ENCODE measurements at places on chromosomes 2 and 18.

DNA sequence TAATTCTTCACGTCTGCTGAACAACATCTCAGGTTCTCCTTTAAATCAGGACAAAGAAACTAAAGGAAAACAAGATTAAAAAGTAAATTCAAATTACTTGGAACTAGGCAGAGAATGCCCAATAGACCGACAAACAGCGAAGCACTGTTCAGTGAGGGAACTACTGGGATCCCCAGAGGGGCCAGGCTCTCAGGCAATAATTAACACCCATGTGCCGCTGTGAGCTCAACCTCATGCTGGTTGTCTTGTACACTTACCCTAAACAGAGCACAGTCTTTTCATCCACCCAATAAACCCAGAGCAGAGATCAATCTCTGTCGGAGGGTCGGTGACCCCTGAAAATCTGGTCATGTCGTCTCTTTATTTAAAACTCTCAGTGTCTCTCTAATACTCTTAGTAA lies 229.9 kb upstream of the CRIM1 start:
- DNase-seq, result no peak

DNA sequence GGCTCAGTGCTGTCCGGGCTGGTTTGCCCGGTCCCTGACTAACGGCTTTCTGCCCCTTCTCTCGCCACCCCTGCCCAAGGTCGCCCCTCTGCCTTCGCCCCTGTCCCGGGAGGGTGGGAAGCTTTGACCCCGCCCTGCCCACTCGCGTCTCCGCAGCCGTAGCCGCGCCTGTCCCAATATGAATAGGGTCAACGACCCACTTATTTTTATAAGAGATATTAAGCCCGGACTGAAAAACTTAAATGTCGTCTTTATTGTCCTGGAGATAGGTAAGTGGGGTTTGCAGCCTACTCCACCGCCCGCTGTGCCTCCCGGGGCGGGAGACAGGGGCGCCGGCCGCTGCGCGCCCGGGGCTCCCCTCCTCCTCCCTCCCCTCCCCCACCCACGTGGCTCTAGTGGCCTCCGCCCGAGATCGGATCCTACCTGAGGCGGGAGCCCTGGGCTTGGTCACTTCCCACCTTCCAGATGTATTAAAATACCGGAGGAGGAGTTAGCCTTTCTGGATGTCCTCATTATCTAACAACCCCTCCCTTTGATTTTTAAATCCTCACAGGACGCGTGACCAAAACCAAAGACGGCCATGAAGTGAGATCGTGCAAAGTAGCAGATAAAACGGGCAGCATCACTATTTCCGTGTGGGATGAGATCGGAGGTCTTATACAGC lies 633 bp downstream of the NABP1 start:
- peak; percentile 83 for DNase-seq

DNA sequence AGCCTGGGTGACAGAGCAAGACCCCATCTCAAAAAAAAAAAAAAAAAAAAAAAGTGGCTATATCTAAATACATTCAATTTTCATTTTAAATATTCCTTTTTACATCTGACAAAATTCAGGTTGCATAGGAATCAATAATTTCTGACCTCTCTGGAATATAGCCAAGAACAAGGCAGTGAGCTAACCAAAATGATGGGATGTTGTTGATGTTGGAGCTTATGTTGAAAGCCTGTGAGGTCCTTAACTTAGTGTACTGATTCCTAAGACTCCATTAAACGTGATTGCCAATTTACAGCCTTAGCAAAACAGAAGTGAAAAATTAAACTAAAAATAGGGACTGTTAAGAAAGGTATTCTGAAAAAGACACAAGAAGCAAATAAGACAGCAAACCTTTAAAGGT lies 109.6 kb downstream of the MEP1B start:
- no peak for DNase-seq

- DNase-seq, result no peak
Measured at GRCh38 chr2:176704282-176704858, 435.1 kb downstream of the MTX2 start.

- no peak for DNase-seq
Measured at GRCh38 chr18:3037423-3037915, 24.5 kb upstream of the LPIN2 start.

DNA sequence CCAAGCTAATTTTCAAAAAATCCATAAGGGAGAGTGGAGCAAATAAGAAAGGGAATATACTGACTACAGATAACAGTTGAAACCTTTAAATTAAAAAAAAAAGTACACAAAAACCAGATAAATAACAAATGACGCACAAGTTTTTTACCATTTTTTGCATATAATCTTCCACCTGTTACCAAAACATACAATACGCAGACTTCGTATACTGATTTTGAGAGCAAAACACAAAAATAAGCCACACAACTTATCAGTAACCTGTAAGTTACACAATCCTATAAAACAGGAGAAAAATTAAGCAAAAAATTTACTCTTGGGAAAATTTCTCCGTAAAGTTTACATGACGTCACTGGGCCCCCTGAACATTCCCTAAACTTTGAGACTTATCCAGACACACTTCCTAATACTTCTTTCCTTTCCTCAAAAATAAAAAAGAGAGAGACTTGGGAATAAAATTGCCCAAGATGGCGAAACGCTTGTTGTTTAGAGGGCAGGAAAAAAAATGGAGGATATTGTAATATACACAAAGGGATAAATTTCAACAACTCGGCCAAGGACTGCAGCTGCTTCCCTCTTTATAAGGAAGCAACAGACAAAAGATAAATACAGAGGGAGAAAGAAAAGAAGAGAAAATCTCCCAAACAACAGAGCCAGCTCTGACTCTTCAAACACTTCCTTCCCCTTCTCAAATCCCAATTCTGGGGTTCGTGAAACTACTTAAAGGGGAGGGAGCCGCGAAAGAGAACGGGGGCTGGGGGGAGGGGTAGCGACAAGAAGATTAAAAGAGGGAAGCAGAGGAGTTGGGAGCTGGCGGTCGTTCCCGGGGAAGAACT lies 1.6 kb downstream of the BAZ2B start:
- no peak for DNase-seq

DNA sequence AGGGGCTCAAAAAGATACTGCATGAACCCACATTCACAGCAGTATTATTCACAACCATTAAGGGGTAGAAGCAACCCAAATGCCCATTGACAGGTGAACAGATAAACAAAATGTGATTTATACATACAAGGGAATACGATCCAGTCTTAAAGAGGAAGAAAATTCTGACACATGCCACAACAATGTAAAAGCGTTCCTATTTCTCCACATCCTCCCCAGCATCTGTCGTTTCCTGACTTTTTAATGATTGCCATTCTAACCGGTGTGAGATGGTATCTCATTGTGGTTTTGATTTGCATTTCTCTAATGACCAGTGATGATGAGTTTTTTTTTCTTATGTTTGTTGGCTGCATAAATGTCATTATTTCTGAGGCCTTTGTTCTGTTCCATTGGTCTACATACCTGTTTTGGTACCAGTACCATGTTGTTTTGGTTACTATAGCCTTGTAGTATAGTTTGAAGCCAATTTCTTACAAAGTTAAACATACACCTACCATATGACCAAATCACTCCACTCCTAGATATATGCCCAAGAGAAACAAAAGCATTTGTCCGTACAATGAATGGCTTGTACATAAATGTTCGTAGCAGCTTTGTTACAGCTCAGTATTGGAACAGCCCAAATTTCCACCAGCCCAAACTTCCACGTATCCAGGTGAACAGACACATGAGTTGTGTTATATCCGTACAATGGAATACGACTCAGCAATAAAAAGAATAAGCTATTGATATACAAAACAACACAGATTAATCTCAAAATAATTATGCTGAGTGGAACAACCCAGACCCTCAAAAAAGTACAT lies 85.1 kb downstream of the TMEM131 start:
- DNase-seq, result no peak

- DNase-seq, result peak; percentile 27
Measured at GRCh38 chr2:234950730-234951663, 820 bp upstream of the SH3BP4 start.

GRCh38 chr2:31312898-31313297 lies 78.9 kb downstream of the EHD3 start:
- no peak for DNase-seq

DNA sequence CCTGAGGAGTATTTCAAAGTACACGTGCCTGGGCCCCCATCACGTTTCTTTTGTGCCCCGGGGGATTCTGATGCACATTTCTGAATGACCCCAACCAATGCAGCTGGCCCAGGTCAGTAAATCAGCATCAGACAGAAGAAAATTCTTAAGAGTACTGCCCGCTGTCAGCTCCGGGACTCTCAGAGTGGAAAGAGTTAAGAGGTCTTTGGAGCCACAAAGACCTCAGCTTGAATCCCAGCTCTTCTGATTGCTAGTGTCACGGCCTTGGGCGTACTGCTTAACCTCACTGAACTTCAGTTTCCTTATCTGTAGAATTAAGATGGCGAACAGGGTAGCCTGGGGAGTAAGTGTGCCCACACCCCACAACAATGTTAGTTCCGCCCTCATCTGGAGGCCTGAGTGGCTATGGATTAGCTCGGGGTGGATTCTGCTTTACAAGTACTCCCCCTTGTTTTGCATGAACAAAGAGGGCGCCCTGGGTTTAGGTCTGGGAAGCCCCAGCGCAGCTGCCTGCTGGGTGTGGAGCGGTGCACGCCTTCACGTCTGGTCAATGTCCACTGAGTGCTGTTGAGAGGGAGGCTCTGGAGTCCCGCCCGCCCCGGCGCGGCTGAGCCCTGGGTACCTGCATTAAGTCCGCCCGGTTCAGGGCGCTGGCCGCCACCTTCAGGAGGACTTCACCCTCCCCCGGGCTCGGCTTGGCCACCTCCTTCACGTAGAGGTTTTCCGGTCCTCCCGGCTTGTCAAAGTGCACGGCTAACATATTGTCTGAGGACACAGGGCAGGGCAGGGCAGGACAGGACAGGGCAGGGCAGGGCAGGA lies 858 bp downstream of the TP53I3 start:
- no peak for DNase-seq

- no peak for DNase-seq
Measured at GRCh38 chr2:55604027-55604565, 13.3 kb downstream of the PPP4R3B start.

DNA sequence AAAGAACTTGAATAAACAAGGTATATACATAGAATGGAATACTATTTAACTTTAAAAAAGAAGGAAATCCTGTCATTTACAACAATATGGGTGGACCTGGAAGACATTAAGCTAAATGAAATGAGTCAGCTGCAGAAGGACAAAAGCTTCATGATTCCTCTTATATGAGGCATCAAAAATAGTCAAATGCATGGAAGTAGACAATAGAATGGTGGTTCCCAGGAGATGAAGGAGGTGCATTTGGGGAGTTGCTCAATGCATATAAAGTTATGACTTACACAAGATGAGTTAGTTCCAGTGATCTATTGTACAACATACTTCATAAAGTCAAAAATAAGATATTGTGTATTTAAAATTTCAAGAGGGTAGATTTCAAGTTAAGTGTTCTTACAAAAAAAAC lies 426.1 kb upstream of the UBE2E3 start:
- DNase-seq, result no peak

GRCh38 chr2:69203166-69203985 lies 183.7 kb downstream of the GFPT1 start:
- DNase-seq, result no peak

- no peak for DNase-seq
Measured at GRCh38 chr2:222707689-222708273, 36.3 kb downstream of the MOGAT1 start.

- no peak for DNase-seq
Measured at GRCh38 chr2:43417300-43417699, 178.5 kb downstream of the THADA start.

GRCh38 chr2:55768991-55769390 lies 75.3 kb upstream of the PNPT1 start:
- no peak for DNase-seq

- DNase-seq, result no peak
Measured at GRCh38 chr2:177810906-177811305, 261.7 kb downstream of the PDE11A start.

- peak; percentile 93 for DNase-seq
Measured at GRCh38 chr2:64873472-64873924, 115.7 kb upstream of the SLC1A4 start.

DNA sequence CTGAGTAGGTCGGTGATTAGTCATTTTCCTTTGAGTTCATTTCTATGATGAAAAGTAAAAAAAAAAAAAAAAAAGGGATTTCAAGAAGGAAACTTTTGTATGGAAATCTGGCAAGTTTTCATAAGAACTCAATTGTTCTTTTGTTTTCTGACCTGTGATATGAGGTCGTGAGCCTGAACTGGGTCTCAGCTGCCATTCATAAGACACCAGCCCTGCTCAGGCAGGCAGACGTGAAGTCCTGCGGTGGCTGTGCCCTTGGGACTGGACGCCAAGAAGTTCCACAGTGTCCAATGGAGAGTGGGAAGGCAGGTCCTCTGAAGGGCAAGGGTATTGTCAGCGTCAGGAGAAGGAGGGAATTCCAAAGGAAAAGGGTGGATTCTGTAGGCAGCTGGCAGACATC lies 183.9 kb downstream of the NCK2 start:
- no peak for DNase-seq

- DNase-seq, result no peak
Measured at GRCh38 chr18:72672364-72673184, 128.4 kb upstream of the CBLN2 start.

- DNase-seq, result no peak
Measured at GRCh38 chr2:107072150-107072940, 186.4 kb upstream of the ST6GAL2 start.

DNA sequence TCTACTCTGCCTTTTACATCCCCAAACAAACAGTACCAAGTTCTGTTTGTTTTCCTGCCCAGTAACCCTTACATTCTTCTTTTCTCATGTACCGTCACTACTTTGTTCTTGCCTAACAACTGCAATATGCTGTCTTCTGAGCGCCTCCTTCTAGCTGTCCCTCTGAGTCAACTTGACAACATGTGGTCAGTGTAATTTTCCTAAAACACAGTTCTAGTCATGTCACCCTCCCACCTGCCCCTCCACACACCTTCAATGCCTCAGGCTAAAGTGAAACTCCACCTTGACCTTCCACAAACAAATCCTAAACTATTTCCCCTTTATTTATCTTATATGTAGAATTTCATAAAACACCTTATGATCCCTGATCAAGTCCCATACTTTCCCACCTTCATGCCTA lies 124.6 kb upstream of the CD302 start:
- no peak for DNase-seq

GRCh38 chr18:2223849-2224248 lies 347.5 kb downstream of the METTL4 start:
- DNase-seq, result no peak

GRCh38 chr2:209768557-209768956 lies 3.1 kb upstream of the UNC80 start:
- no peak for DNase-seq

DNA sequence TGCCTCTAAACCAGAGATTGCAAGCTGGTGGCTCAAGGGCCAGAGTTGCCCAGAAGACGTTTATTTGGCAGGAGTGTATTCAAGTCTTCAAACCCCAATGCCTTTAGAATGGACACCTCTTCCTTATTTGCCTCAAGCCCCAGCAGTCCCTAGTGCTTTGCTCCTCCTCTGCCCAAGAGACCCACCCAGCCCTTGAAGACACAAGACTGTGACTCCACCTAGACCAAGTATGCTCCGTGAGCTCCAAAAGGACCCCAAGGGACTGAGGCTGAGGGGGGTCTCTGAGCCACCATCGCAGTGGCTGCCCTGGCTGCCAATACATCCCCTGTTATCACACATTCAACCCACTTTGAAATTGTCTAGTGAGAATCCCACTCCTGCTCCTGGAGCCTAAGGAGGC lies 99.3 kb downstream of the COL6A3 start:
- no peak for DNase-seq
